ENCODE measurements at places on chromosomes 7 and 10.

GRCh38 chr10:129495698-129496097 lies 28.7 kb downstream of the MGMT start:
- no peak for DNase-seq

- no peak for DNase-seq
Measured at GRCh38 chr10:50234486-50234885, 16.8 kb downstream of the ASAH2 start.

GRCh38 chr10:49558190-49558589 lies 19.3 kb upstream of the ERCC6 start:
- DNase-seq = no peak

DNA sequence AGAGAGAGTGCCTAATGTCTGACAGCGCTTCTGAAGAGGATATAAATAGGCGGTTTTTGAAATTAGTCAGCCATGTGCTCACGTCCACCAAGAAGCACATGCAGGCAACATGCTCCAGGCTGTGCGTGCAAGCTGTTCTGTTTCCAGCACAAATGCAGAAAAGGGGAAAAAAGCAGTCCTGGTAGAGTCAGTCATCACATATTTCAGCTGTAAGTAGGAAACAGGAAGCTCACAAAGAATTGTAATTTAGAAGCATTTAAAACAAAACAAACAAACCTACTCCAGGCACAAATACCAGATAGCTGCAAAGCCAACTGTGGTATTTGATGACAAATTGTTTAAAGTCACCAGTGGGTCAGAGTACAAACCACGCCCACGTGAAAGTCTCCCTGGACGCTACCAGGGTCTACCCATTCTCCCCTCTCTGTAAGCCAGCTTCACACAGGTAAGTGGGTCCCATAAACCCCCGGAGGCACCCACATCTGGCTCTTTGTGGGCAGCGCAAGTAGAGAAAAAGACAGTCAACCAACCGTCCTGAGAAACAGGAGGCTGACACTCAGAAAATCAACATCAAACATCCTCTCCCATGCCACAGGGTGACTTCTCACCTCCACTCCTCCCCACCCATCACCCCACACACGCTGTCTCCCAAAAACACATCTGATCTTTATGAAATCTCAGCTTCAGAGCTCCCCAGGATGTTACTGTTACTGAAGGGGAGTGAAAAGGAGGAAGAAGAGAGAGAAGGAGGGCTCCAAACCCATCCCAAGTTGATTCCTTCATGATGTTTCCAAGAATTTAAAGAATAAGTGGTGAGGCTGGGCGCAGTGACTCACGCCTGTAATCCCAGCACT lies 186.4 kb downstream of the FAM107B start:
- DNase-seq = no peak

DNA sequence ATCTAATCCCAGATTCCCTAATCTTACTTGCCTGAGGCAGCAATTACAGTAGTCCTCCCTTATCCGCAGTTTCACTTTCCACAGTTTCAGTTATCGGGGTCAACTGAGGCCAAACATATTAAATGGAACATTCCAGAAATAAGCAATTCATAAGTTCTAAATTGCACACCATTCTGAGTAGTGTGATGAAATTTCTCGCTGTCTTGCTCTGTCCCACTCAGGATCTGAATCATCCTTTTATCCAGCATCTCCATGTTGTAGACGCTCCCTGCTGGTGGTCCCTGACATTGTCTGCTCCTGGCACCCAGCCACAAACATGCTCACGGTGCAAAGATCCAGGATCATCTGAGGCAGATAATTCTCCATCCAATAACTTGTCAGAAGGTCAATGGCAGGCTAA lies 128.7 kb upstream of the CXCL12 start:
- no peak for DNase-seq

DNA sequence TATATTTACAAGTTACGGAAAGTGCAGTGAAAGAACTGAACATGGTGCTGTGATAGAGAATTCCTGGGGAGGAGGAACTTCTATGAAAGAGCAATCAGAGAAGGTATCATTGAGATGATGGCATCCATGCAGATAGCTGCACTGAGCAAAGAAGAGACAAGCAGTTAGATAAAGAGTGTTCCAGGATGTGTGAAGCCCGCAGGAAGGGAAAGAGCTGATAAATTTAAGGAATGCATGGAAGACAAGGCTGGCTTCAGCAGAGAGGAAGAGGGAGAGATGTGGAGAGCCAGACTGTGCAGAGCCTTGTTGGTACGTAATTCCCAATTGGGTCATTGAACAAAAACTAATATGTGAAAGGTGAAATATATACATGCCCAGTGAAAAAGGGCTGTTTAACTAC lies 538.9 kb downstream of the INHBA start:
- DNase-seq = no peak

DNA sequence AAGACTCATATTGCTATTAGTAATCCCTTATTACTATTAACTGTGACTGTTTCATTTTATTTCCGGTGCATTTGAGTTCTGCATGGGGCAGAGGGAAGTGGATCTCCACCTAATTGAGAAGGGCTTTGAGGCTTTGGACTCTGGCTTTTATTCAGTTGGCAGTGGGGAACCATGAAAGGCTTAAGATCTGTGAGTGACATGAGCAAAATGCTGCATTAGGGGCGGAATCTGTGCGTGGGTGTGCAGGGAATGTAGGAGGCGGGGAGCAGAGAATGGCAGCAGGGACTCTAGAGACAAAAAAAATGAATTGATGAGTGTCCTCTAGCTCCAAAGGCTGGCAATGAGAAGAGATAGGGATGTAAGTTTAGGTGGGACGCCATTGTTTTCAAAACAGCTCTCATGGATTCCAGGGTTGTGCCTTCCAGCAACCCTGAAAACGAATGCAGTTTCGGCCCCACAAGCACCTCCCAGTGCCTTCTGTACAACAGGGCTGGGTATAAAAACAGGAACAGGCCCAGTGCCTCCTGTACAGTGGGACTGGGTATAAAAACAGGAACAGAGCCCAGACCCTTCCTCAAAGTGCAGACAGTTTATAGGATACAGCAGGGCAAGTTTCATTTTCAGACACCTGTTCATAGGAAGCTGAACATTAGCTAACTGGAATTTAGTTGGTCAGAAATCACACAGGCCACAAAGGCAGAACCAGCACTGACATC lies 663.3 kb upstream of the FOXK1 start:
- no peak for DNase-seq

GRCh38 chr7:42930889-42931288 lies 1.1 kb downstream of the PSMA2 start:
- DNase-seq = no peak

DNA sequence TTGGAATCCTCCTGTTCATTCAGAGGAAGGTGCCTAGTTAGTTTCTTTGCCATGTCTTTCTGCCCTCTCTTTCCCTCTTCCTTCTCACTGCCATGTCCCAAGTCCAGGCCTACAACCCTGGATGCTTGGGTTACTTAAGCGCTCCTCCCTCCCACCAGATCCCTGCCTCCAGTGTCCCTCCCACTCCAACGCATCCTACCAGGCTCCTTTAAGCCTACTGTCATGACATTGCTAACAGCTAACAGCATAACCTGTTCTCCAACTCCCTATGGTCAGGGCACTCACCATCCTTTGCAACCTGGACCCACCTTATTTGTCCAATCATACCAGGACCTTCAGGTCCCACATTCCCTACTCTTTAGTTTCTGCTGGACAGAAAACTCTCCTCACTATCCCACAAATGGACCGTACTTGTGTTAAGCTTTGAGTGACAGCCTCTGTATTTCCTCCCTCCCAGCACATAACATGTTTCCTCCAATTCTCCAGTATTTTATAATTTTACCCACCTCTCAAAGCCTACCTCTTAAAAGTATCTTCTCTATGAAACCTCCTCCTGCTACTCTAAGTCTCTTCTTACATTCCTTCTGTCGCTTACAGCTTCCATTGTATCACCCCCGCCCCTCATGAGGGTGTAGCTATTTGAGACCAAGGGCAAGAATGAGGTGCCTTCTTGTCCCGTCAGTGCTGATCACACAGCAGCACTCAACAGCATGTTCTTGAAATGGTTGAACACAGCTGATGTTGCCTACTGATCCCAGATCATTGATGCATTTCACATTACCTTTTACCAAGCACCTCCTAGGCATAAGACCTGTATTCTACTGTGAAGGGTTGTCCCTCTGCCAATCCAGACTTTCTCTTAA lies 1.7 kb downstream of the BLNK start:
- no peak for DNase-seq

GRCh38 chr10:110737886-110738634 lies 93.9 kb downstream of the RBM20 start:
- DNase-seq = no peak

DNA sequence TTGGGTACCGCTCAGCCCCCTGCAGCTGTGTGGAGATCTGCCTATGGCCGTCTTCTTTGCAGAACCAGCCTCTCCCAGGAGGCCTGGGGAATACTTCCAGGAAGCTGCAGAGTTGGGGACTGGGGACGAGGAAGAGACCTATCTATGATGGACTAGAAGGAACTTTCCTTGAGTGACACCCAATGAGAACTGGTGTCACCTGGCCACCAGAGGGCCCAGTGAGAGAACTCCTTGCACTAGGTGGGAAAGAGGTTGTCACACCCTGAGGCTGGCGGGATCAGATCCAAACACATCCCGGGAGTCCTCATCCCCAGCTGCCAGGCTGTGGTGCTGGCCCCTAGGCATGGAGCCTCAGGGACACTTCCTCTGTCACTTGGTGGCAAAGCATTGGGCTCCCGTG lies 4.9 kb upstream of the GRID2IP start:
- no peak for DNase-seq

GRCh38 chr7:85022064-85022697 lies 164.7 kb downstream of the SEMA3D start:
- no peak for DNase-seq

DNA sequence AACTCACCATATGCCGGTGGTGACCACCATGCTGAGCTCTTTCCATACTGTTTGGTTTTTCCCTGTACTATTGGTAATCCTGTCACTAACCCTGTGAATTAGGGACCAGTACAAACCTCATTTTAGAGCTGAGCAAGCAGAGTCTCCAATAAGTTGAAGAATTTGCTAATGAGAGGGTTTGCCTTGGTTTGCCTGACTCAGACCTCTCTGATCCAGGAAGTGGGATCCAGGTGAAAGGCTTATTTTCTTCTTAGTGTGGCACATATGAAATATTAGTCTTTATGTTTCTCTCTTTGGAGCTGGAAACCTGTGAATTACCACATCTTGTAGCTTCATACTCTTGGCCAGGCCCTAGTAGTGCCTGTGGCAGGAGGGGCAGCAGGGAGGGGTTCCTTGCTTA lies 114.1 kb upstream of the IGFBP3 start:
- DNase-seq = no peak

- no peak for DNase-seq
Measured at GRCh38 chr10:57579926-57580325, 687.8 kb downstream of the IPMK start.

GRCh38 chr10:12533151-12533550 lies 183.8 kb downstream of the CAMK1D start:
- no peak for DNase-seq

DNA sequence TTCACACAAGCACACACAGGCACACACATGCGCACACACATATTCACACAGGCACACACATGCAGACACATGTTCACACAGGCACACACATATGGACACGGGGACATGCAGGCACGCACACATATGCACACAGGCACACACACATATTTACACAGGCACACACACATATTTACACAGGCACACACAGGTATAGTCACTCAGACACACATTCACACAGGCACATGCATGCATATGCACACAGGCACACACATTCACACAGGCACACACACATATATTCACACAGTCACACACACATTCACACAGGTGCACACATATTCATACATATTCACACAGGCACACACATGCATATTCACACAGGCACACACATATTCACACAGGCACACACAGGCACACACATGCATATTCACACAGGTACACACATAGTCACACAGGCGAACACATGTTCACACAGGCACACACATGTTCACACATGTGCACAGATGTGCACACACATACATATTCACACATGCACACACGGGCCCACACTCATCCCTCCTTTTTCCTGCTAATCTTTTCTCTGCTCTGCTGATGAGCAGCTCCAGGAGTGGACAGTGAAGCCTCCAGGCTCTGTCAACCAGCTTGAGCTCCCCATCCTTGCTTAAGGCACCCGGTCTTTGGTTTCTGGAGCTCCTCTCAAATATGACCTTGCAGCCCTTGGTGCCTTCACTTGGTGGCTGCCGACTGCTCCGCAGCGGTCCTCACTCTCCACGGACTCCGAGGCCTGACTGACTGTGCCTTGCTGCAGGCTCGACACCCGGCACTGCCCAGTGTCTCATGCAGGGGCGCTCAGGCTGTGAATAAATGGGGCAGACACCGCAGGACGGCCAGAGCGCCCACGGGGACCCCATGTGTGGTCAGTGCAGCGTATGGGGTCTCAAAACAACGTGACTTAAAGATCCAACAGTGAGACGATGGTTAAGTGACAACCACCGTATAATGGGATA lies 581.2 kb upstream of the MGMT start:
- DNase-seq = no peak

- DNase-seq = no peak
Measured at GRCh38 chr7:8338206-8338605, 76.2 kb upstream of the ICA1 start.

GRCh38 chr10:61189912-61190311 lies 245.9 kb upstream of the RHOBTB1 start:
- DNase-seq = no peak

DNA sequence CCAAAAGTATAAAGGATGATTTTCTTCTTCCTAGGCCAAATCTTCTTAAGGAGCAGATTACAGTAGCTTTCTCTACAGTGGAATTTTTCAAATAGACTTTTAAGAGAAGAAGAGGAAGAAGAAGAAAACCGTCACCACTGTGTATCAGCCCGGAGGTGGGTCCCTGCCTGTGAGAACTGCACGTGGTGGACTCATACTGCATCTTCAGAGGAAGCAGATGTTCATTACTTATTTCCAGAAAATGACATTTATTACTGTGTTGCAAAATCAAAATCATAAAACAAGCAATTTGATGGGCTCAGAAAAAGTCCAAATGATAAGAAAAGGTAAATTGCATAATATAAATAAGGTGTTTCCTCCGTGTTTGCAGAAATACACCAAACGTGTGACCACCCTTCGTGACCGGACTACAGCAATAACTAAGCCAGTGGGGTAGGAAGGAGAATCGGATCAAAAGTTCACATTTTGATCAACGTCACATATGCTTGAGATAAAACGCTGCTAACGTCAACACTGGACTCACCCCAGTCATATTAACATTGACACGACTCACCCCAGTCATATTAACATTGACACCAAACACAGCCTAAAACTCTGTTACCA lies 179.2 kb downstream of the PTPRN2 start:
- no peak for DNase-seq

All from posterior cingulate gyrus (tissue), 11 donors.